Brain pericyte (primary cell): ENCODE measurements at places on chromosomes 1 and 21.

DNA sequence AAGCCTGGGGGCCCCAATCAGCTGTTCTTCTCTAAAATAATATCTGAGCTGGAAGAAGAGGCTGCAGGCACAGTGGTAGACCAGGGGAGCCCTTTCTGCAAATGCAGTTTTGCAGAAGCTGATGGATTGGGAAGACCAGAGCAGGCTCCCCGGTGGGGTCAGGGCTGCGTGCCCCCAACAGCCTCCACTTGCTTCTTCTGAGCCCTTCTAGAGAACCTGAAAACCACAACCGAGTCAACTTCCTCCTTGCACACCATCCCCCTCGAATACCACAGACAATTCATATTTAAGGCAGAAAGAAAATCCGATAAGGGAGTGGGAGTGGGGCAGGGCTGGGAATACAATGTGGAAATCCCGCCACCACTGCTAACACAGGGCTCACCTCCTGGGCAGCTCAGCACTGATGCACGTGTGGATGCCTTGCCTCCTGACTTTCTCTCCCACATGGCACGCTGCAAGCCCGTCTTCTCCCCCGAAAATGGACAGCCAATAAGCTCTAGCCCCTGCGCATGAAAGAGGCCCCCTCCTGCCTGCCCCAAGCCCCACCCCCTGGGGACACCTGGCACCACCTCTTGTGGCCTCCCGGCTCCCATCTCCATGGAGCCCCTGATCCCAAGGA, 25.4 kb upstream of the ALDH4A1 start:
- no peak for DNase-seq

- no peak for DNase-seq
These were observed 45.9 kb downstream of the KIAA0040 start for GRCh38 chr1:175146529-175147213.

- DNase-seq = no peak
These were observed 546.6 kb upstream of the TMPRSS15 start for GRCh38 chr21:18950045-18950740.

- no peak for DNase-seq
These were observed 118.9 kb upstream of the COL6A1 start for GRCh38 chr21:45862543-45863207.

DNA sequence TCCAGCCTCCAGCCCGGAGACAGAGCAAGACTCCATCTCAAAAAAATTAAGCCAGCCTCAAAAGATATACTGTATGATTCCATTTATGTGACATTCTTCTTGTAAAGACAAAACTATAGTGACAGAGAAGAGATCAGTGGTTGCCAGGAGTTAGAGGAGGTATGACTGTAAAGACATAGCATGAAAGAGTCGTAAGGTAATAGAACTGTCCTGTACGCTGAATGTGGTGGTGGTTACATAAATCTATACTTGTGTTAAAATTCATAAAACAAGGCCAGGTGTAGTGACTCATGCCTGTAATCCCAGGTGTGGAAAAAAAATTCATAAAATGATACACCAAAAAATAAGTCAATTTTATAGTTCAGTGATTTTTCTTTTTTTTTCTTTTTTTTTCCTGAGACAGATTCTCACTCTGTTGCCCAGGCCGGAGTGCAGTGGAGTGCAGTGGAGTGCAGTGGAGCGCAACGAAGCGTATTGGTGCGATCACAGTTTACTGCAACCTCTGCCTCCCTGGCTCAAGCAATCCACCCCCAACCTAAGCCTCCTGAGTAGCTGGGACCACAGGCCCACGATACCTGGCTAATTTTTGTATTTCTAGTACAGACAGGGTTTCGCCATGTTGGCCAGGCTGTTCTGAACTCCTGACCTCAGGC, 84.9 kb upstream of the CXADR start:
- DNase-seq = no peak

- DNase-seq = no peak
These were observed 95.9 kb downstream of the PLD5 start for GRCh38 chr1:242428399-242429190.

GRCh38 chr1:190738317-190738716, 260.7 kb upstream of the BRINP3 start:
- no peak for DNase-seq

DNA sequence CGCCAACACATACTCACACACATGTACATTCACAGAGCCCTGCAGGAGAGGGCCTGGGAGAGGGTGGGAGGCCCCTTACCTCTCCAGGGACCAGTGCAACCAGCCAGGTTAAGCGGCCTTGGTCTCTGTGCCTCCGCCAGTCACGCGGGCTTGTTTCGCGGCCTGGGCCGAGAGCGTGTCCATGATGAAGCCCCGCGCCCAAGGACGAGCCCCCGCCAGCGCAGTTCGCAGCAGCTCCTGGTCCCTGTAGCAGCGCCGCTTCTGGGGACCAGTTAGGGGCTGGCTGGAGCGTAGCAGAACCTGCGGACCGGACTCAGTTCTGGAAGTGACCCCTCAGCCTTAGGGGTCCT, 7.3 kb upstream of the FAM167B start:
- DNase-seq = no peak

- DNase-seq = no peak
These were observed at the start of gene BTBD19 for GRCh38 chr1:44808063-44808937. Gene BTBD19, plus strand, starts transcription at chr1:44808523. Its CDS starts 298 bp downstream, at chr1:44808821.

DNA sequence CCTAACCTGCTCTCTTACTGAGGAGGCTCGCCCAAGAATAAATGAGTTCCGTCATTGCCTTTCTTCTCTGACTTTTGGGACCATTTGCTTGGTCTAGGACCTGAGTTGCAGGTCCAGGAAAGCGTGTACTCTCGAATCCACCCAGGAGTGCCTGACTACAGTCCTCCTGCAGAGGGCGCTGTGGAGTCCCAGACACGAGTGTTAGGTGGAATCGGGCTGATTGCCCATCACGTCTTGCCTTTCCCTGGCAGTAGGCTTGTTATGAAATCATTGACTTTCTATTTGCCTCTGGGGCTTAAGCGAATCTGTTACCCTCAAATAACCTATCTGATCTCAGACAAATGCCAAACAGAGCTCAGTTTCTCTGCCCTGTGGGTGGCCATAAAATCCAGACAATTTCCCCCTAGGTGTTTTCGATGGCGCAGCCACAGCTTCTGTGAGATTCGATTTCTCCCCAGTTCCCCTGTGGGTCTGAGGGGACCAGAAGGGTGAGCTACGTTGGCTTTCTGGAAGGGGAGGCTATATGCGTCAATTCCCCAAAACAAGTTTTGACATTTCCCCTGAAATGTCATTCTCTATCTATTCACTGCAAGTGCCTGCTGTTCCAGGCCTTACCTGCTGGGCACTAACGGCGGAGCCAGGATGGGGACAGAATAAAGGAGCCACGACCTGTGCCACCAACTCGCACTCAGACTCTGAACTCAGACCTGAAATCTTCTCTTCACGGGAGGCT, at the start of gene IL20:
IL20 (plus strand) TSS at position 685 of the 733 bp plus-strand sequence. CDS start 230 bp downstream, outside the sequence.
- DNase-seq = peak; percentile 29
